NCI-H345 (cell line): ENCODE measurements at places on chromosomes 4 and X.

DNA sequence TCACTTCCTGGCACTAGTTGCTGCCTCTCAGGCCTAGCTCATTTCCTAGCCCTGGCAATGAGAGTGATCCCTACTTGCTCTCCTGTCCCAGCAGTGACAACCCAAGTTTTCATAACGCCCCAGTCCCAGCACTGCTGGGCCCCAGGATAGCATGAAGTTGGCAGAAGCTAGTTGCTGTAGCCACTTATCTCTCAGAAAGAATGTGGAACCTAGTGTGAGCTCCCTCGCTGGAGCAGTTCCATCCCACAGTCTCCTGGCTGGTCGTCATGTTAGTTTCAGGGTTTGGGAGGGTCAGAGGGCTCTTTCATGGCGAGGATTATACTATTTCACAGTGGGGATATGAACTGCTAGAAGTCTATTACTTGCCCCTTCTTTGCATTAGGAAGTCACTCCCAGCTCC is 5.1 kb downstream of the PF4 start:
- DNase-seq, result no peak

- DNase-seq, result no peak
Measured at GRCh38 chr4:134471569-134471968, 270.0 kb upstream of the PABPC4L start.

- DNase-seq, result no peak
Measured at GRCh38 chr4:168601899-168602298, 105.0 kb downstream of the PALLD start.

DNA sequence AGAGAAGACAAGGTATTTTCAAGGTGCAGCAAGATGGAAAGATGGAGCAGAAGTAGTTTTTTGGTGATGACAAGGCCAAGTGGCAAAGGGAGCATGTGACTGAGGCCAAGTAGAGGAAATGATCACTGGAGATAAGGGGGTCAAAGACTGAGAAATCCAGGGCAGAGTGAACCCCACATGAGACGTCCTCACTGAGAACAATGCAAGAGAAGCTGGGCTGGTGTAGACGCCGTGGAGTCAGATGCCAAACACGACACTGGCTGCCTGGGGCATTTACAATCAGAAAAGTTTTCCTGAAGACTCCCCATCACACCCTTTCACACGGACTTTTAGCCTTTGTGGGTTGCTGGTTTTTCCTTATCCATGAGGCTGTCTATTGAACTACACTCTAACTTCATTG is 69.3 kb downstream of the FAM184B start:
- no peak for DNase-seq

GRCh38 chr4:74174421-74174820 is 16.5 kb downstream of the MTHFD2L start:
- DNase-seq, result no peak

GRCh38 chr4:16484711-16485110 is 258.4 kb upstream of the TAPT1 start:
- no peak for DNase-seq

- DNase-seq, result no peak
Measured at GRCh38 chrX:72663737-72664136, 50.4 kb downstream of the PHKA1 start.

DNA sequence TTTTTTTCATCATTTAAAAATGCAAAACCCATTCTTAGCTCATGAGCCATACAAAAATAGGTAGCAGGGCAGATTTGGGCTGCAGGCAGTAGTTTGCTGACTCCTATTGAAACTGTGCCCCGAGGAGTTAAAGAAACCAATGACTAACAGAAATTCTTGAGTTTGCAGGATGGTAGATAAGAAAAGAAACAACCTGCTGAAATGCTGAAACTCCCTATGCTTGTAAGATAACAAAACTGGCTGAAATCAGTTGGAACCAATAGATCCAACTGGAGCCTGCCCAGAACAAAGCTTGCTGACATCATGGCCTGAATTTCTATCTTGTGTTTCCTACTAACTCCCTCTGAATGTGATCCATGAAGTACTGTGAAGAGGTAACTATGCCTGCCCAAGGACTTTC is 68.6 kb downstream of the ANOS1 start:
- DNase-seq, result no peak
